ENCODE measurements at places on chromosomes 13 and 19.

GRCh38 chr19:54389553-54389952, 24.8 kb upstream of the LAIR1 start:
- no peak for DNase-seq
- H3K36me3 ChIP-seq = no peaks in the 10 kb centered on the region
- H3K27me3 ChIP-seq = peaks cover 25% of the 10 kb centered on the region
- H3K27ac ChIP-seq = peak overlapping the region; percentile 93
- no peak overlapping the region for H3K4me3 ChIP-seq

- H3K4me3 ChIP-seq = no peak overlapping the region
- H3K36me3 ChIP-seq = no peaks in the 10 kb centered on the region
- no peak for DNase-seq
- no peaks in the 10 kb centered on the region for H3K4me1 ChIP-seq
- no peak overlapping the region for H3K27ac ChIP-seq
These were observed 38.2 kb upstream of the GJB6 start for GRCh38 chr13:20270163-20270865.

GRCh38 chr19:55712804-55713631, 25.2 kb downstream of the NLRP9 start:
- DNase-seq = no peak
- no peak overlapping the region for H3K4me3 ChIP-seq
- no peak overlapping the region for H3K27ac ChIP-seq
- peaks cover 6% of the 10 kb centered on the region for H3K27me3 ChIP-seq

GRCh38 chr13:20126541-20127261, 34.2 kb downstream of the GJA3 start:
- peaks cover 8% of the 10 kb centered on the region for H3K27me3 ChIP-seq
- peak overlapping the region; percentile 98 for H3K27ac ChIP-seq
- peaks cover 21% of the 10 kb centered on the region for H3K4me1 ChIP-seq

DNA sequence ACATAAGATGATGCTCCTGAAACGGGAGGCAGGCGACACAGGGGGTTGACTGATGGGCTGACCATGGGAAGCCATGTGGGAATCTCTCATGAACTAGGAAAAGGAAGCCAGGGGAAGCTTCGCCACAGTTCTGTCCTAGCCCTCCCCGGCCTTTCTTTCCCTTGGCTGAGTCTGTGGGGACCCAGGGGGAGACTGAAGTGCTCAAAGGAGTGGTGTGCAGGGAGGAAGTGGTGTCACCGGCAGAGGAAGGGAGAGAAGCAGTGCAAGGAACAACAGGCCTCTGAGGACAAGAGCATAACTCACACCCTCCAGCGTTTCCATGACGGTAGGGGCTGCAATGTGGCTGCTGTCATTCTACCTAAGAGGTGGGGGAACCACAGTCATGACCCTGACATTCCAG, 1.1 kb downstream of the KIR3DL3 start:
- H3K27me3 ChIP-seq = no peaks in the 10 kb centered on the region
- H3K36me3 ChIP-seq = no peaks in the 10 kb centered on the region
- no peak overlapping the region for H3K4me3 ChIP-seq
- no peak overlapping the region for H3K27ac ChIP-seq
- no peaks in the 10 kb centered on the region for H3K4me1 ChIP-seq

DNA sequence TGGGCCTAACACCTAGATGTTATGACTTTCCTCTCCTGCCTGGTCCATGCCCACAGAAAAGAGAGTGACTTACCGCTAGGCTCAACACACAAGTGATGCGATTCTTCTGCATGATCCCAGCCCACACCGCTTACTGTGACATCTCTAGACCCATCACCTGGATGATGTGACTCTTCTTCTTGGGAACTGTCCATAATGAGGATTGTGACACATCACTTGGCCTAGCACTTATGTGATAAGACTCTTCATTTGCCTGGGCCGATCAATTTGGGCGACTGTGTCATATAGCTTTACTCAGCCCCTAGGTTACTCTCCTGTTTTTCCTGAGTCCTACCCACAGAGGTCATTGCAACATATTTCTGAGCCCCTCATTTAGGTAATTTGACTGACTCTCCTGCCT, 19.9 kb upstream of the ZNF681 start:
- DNase-seq = no peak
- no peaks in the 10 kb centered on the region for H3K36me3 ChIP-seq
- H3K27me3 ChIP-seq = no peaks in the 10 kb centered on the region
- no peak overlapping the region for H3K27ac ChIP-seq

- no peak overlapping the region for H3K27ac ChIP-seq
- no peak overlapping the region for H3K4me3 ChIP-seq
- no peaks in the 10 kb centered on the region for H3K4me1 ChIP-seq
- DNase-seq = no peak
- no peaks in the 10 kb centered on the region for H3K36me3 ChIP-seq
These were observed 59.4 kb downstream of the GPC6 start for GRCh38 chr13:93286047-93286446.

DNA sequence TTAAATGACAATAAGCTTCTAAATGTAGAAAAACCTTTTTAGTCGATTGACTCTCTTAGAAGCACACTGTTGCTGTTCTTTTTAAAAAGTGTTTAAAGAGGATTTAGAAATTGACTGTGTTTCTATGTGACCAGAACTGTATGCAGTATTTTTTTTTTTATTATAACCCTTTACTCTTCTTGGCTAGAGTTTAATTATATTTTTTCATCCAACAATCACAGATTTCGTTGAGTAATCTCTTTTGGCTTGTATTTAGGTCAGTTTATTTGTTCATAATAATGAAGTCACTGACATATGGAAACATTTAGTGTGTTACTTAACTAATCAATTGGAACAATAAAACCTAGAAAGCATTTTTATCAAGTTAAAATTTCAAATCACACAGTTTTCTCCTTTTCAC, 19.9 kb downstream of the CSNK1A1L start:
- H3K27me3 ChIP-seq = no peaks in the 10 kb centered on the region
- H3K36me3 ChIP-seq = no peaks in the 10 kb centered on the region
- no peak overlapping the region for H3K27ac ChIP-seq
- H3K4me3 ChIP-seq = no peak overlapping the region

GRCh38 chr19:14371301-14371821, 9.9 kb upstream of the ADGRE5 start:
- H3K36me3 ChIP-seq = no peaks in the 10 kb centered on the region
- H3K27me3 ChIP-seq = no peaks in the 10 kb centered on the region
- no peak overlapping the region for H3K4me3 ChIP-seq
- no peak for DNase-seq

DNA sequence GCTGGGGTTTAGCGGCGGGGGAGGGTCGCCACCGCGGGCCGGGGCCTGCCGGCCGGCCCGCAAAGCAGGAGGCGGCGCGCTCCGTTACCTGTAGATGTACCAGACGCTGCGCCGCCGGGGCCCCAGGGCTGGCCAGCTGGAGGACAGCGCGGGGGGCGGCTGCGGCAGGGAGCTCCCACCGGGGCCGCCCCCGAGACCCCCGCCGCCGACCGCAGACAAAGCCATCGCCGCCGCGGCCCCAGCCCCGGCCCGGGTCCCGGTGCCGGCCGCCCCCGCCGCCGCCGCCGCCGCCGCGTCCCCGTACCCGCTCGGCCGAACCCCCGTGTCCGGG, 24.8 kb downstream of the SHANK1 start:
- no peak overlapping the region for H3K27ac ChIP-seq
- no peaks in the 10 kb centered on the region for H3K36me3 ChIP-seq
- no peak for DNase-seq
- peaks cover 31% of the 10 kb centered on the region for H3K27me3 ChIP-seq

GRCh38 chr19:31372246-31372781, 23.1 kb upstream of the TSHZ3 start:
- no peak for DNase-seq
- no peaks in the 10 kb centered on the region for H3K36me3 ChIP-seq
- no peak overlapping the region for H3K4me3 ChIP-seq
- H3K4me1 ChIP-seq = no peaks in the 10 kb centered on the region
- no peak overlapping the region for H3K27ac ChIP-seq
- no peaks in the 10 kb centered on the region for H3K27me3 ChIP-seq

- no peak overlapping the region for H3K27ac ChIP-seq
- no peak overlapping the region for H3K4me3 ChIP-seq
- H3K36me3 ChIP-seq = peaks cover 64% of the 10 kb centered on the region
- no peak for DNase-seq
These were observed 77.8 kb downstream of the TUBGCP3 start for GRCh38 chr13:112510002-112510780.

DNA sequence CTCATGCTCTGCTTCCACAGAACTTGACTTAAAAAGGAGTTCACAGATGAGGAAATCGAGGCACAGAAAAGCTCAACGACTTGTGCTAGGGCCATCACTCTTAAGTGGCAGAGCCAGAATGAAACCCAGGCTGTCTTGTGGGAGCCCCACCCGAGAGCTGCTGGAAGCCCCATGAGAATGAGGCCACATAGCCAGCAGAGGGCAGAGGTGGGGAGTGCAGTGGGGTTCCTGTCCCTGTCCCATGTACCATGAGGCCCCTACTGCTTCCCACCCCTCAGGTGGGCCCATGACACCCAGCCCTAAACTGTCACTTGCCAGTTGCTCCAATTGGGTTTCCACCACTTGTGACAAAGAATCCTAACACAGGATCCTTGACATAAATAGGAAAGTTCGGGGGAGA, 175.9 kb downstream of the IRS2 start:
- no peaks in the 10 kb centered on the region for H3K36me3 ChIP-seq
- DNase-seq = peak; percentile 70
- H3K27ac ChIP-seq = no peak overlapping the region

GRCh38 chr13:84658491-84659358, 776.5 kb upstream of the SLITRK1 start:
- DNase-seq = no peak
- H3K27ac ChIP-seq = no peak overlapping the region
- no peaks in the 10 kb centered on the region for H3K4me1 ChIP-seq

DNA sequence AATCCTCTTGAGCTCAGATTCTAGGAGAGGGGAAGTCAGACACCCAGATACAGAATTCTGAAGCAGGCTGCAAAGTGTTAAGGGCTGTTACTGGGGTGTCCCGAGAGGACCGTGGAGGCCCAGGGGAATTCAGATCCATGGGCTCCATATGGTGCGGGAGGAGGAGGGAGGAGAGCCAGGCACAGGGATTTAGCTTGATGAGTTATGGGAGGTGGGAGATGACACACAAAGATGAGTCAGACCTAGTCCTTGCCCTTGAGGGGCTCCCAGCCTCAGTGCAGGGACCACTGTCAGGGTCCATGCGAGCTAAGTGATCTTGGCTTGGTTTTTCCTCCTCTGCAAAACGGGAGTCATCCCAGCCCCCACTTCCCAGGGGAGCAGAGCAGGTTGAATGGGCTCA, 14.4 kb upstream of the GIPR start:
- no peaks in the 10 kb centered on the region for H3K4me1 ChIP-seq
- no peak overlapping the region for H3K4me3 ChIP-seq
- no peak for DNase-seq
- H3K36me3 ChIP-seq = no peaks in the 10 kb centered on the region
- H3K27me3 ChIP-seq = no peaks in the 10 kb centered on the region

DNA sequence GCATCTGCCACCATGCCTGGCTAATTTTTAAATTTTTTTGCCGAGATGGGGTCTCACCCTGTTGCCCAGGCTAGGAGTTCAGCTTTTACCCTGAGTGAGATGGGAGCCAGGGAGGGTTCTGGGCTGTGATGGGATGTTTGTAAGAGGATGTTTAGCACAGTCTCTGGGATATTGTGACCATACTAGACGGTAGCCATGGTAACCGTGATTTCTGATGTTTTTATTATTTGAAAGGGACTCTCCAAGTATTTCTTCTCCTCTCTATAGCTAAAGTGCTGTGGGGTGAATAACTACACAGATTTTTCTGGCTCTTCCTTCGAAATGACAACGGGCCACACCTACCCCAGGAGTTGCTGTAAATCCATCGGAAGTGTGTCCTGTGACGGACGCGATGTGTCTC, 10.4 kb downstream of the TSPAN16 start:
- DNase-seq = no peak
- no peak overlapping the region for H3K4me3 ChIP-seq
- H3K36me3 ChIP-seq = no peaks in the 10 kb centered on the region
- H3K27me3 ChIP-seq = no peaks in the 10 kb centered on the region
- no peak overlapping the region for H3K27ac ChIP-seq

- H3K4me3 ChIP-seq = no peak overlapping the region
- no peaks in the 10 kb centered on the region for H3K36me3 ChIP-seq
- no peak overlapping the region for H3K27ac ChIP-seq
- no peaks in the 10 kb centered on the region for H3K27me3 ChIP-seq
- no peak for DNase-seq
These were observed 13.9 kb downstream of the APLP1 start for GRCh38 chr19:35882114-35882832.

DNA sequence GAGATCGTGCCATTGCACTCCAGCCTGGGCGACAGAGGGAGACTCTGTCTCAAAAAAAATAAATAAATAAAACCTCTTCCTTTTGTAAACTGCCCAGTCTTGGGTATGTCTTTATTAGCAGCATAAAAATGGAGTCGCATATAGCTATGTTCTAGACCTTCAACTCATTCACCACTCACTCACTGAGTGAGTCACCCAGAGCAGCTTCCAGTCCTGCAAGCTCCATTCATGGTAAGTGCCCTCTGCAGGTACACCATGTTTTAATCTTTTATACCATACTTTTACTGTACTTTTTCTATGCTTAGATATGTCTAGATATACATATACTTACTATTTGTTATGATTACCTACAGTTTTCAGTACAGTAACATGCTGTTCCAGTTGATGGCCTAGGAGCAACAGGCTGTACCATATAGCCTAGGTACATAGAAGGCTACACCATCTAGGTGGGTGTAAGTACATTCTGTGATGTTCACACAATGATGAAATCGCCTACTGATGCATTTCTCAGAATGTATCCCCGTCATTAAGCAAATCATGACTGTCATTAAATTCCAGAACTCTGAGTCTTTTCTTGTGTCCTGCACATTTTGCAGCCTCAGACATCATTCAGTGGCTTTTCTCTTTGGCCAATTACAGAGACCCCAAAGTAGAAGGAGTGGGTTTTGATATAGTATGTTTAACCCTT, 13.7 kb upstream of the FARP1 start:
- no peaks in the 10 kb centered on the region for H3K4me1 ChIP-seq
- DNase-seq = no peak
- H3K36me3 ChIP-seq = no peaks in the 10 kb centered on the region
- no peak overlapping the region for H3K4me3 ChIP-seq
- no peaks in the 10 kb centered on the region for H3K27me3 ChIP-seq

- H3K4me3 ChIP-seq = no peak overlapping the region
- no peaks in the 10 kb centered on the region for H3K27me3 ChIP-seq
- DNase-seq = no peak
- no peaks in the 10 kb centered on the region for H3K36me3 ChIP-seq
- H3K27ac ChIP-seq = no peak overlapping the region
- H3K4me1 ChIP-seq = no peaks in the 10 kb centered on the region
These were observed 75.9 kb upstream of the SCEL start for GRCh38 chr13:77459592-77459991.

GRCh38 chr13:39417131-39417530, 185.9 kb downstream of the LHFPL6 start:
- peak; percentile 38 for DNase-seq
- H3K27me3 ChIP-seq = no peaks in the 10 kb centered on the region
- no peak overlapping the region for H3K4me3 ChIP-seq

GRCh38 chr19:3234800-3235199, 10.3 kb downstream of the CELF5 start:
- no peaks in the 10 kb centered on the region for H3K4me1 ChIP-seq
- H3K36me3 ChIP-seq = no peaks in the 10 kb centered on the region
- DNase-seq = no peak
- H3K27ac ChIP-seq = no peak overlapping the region

Measured in heart left ventricle (tissue), 16 donors.